ENCODE measurements at places on chromosomes 7 and 10. TPM values are rescaled to one million over a fixed set of nuclear protein-coding genes. Genes with fewer than 3 reads are reported as not detected.

- H3K4me1 ChIP-seq, result peaks cover 29% of the 10 kb centered on the region
- H3K27me3 ChIP-seq, result no peaks in the 10 kb centered on the region
These were observed 1.2 kb upstream of the ITGB1 start for GRCh38 chr10:32959006-32959920.

DNA sequence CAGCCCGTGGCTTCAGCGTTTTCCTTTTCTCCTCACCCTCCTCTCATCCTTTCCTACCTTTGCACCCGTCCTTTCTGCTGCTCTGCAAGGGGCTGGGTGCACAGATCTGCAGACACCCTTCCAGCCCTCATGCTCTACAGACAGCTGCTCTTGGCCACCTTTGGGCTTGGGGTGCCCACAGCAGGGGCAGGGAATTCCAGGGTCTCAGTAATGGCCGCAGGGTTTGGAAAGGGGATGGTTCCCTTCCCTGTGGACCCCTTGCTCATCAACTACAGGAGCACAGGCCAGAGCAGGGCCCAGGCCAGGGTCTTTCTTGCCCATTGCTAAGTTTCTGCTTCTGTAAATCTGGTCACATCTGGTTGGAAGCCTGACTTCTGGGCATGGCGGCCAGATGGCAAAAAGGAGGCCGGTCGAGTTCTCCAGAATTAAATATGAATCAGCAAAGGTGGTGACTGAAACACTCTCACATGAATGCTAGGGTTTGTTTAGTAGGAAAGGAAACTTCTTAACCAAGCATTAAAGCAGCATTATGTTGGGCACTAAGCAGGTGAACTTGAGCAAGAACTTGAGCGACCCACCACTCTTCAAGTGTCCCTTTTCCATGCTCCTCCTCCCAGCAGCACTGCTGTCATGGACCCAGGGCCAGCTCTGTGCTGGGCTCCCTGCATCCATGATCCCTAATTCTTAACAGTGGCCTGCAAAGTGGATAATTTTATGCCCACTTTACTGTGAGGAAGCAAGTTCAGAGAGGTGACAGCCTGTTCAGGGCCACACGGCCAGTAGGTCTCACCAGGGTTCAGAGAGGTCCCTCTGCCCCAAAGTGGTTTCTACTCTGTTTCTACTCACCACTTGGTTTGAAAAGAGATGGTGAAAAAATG, 1.5 kb downstream of the ECHDC3 start:
- DNase-seq, result no peak
- no peak overlapping the region for H3K27ac ChIP-seq
- no peaks in the 10 kb centered on the region for H3K36me3 ChIP-seq
- no peak overlapping the region for H3K4me3 ChIP-seq

DNA sequence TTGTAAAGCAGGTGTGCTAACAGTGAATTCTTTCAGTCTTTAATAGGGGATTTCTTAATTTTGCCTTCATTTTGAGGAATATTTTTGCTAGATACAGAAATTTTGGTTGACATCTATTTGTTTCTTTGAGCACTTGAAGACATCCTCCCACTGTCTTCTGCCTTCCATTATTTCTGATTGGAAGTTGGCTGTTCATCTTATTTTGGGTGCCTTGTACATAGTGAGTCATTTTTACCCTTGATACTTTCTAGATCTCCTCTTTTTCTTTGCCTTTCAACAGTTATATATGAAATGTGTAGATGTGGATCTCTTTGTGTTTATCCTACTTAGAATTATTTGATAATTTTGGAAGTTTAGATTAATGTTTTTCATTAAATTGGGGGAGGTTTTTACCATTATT, 631.0 kb downstream of the AUTS2 start:
- H3K27me3 ChIP-seq, result no peaks in the 10 kb centered on the region
- H3K4me3 ChIP-seq, result no peak overlapping the region
- no peak overlapping the region for H3K27ac ChIP-seq
- no peaks in the 10 kb centered on the region for H3K36me3 ChIP-seq
- H3K4me1 ChIP-seq, result no peaks in the 10 kb centered on the region
- no peak for DNase-seq

GRCh38 chr7:2838873-2839578, 5.1 kb downstream of the GNA12 start:
- H3K27ac ChIP-seq, result no peak overlapping the region
- H3K4me3 ChIP-seq, result no peak overlapping the region
- no peaks in the 10 kb centered on the region for H3K36me3 ChIP-seq
- no peaks in the 10 kb centered on the region for H3K27me3 ChIP-seq
- no peak for DNase-seq
- H3K4me1 ChIP-seq, result peaks cover 15% of the 10 kb centered on the region

GRCh38 chr10:107740962-107741690, 576.6 kb upstream of the SORCS1 start:
- H3K4me1 ChIP-seq, result no peaks in the 10 kb centered on the region
- H3K36me3 ChIP-seq, result no peaks in the 10 kb centered on the region
- no peak for DNase-seq
- H3K4me3 ChIP-seq, result no peak overlapping the region
- H3K27ac ChIP-seq, result no peak overlapping the region

GRCh38 chr10:7231509-7232414, 179.1 kb downstream of the SFMBT2 start:
- H3K4me3 ChIP-seq, result no peak overlapping the region
- no peak for DNase-seq
- no peaks in the 10 kb centered on the region for H3K36me3 ChIP-seq
- H3K27me3 ChIP-seq, result no peaks in the 10 kb centered on the region
- H3K4me1 ChIP-seq, result peaks cover 8% of the 10 kb centered on the region

DNA sequence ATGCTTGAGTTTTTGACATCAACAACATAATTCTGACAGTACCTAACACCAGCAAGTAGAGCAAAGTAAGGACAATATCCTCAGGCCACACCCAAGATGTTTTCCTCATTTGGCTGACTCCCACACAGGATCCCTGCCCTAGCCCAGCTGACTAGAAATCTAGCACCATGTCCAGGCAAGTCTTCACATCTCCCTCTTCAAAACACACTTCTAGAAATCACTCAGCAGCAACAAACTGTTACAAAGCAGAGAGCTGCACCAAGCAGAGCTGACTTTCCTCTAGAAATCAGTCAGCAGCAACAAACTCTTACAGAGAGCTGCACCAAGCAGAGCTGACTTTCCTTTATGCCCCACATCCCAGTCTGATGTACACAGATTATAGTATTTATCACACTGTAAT, 7.7 kb downstream of the TMEM168 start:
- H3K27me3 ChIP-seq, result no peaks in the 10 kb centered on the region
- no peaks in the 10 kb centered on the region for H3K4me1 ChIP-seq
- H3K4me3 ChIP-seq, result no peak overlapping the region

- H3K4me1 ChIP-seq, result no peaks in the 10 kb centered on the region
- no peak for DNase-seq
- H3K27ac ChIP-seq, result no peak overlapping the region
These were observed 21.4 kb downstream of the MAD1L1 start for GRCh38 chr7:2211259-2211880.

GRCh38 chr7:91291902-91292301, 27.7 kb downstream of the FZD1 start:
- H3K36me3 ChIP-seq, result no peaks in the 10 kb centered on the region
- H3K27me3 ChIP-seq, result no peaks in the 10 kb centered on the region
- peaks cover 3% of the 10 kb centered on the region for H3K4me1 ChIP-seq
- no peak overlapping the region for H3K27ac ChIP-seq
- no peak for DNase-seq

- no peaks in the 10 kb centered on the region for H3K27me3 ChIP-seq
- no peak for DNase-seq
- H3K27ac ChIP-seq, result no peak overlapping the region
- peaks cover 31% of the 10 kb centered on the region for H3K4me1 ChIP-seq
These were observed 2.1 kb upstream of the TMEM72 start for GRCh38 chr10:44908936-44909630.

GRCh38 chr10:17003651-17004286, 125.8 kb downstream of the CUBN start:
- no peak overlapping the region for H3K4me3 ChIP-seq
- no peaks in the 10 kb centered on the region for H3K27me3 ChIP-seq
- no peak overlapping the region for H3K27ac ChIP-seq
- H3K36me3 ChIP-seq, result no peaks in the 10 kb centered on the region
- no peaks in the 10 kb centered on the region for H3K4me1 ChIP-seq
- no peak for DNase-seq

GRCh38 chr7:1661461-1661860, 8.6 kb upstream of the ELFN1 start:
- H3K36me3 ChIP-seq, result no peaks in the 10 kb centered on the region
- H3K27me3 ChIP-seq, result peaks cover 43% of the 10 kb centered on the region
- H3K27ac ChIP-seq, result no peak overlapping the region
- peaks cover 17% of the 10 kb centered on the region for H3K4me1 ChIP-seq

DNA sequence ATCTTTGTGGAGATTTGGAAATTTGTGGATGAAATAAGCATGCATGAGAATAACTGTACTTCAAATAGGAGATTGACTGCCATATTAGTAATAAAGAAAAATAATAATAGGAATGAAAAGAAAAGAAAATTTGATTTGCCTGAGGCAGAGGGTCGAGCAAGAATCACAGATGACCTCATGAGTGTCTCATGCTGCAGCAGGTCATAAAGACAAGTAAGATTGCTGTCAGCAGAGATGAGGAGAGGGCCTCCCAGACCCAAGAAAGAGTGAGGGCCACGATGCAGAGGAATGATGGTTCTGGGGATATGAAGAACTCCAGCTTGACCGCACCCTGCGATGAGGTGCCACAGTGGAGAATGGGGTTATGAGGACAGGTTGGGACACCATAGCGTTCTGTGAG, 39.2 kb downstream of the TOMM7 start:
- H3K27me3 ChIP-seq, result no peaks in the 10 kb centered on the region
- H3K27ac ChIP-seq, result peak overlapping the region; percentile 59
- H3K36me3 ChIP-seq, result no peaks in the 10 kb centered on the region
- no peak overlapping the region for H3K4me3 ChIP-seq

GRCh38 chr7:25029075-25029474, 49.1 kb upstream of the OSBPL3 start:
- no peak for DNase-seq
- no peaks in the 10 kb centered on the region for H3K27me3 ChIP-seq
- no peaks in the 10 kb centered on the region for H3K36me3 ChIP-seq
- peak overlapping the region; percentile 89 for H3K27ac ChIP-seq

DNA sequence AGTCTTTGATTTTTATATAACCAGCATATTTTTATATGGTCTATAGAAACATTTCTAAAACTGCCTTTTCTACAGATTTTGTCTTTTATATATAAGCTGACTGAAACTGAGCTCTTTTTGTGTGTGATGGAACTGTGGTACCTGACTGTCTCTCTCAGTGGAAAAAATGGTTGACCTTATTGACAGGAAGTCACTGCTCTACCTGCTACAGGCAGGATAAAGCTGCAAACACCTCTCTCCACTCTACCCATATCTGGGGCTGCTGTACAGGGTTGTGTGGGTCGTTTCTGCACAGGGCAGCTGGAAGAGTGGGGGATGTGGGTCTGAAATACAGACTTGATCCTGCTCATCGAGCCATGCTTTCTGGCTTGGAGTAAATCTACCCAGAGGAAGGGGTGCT, 48.5 kb downstream of the BBS9 start:
- H3K4me3 ChIP-seq, result no peak overlapping the region
- no peak overlapping the region for H3K27ac ChIP-seq
- no peak for DNase-seq
- no peaks in the 10 kb centered on the region for H3K36me3 ChIP-seq

DNA sequence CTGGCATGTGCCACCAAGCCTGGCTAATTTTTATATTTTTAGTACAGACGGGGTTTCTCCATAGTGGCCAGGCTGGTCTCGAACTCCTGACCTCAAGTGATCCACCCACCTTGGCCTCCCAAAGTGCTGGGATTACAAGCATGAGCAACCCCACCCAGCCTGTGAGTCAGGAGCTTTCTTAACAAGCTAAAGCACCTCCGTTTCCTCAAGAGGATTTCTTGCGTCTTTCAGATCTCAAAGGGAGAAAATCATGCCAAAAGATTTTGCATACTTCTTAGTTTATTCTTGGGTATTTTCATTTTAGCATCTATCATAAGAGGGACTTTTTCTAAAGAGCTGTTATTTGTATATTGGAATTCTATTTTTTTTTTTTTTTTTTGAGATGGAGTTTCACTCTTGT, 47.9 kb upstream of the FOXK1 start:
- H3K36me3 ChIP-seq, result no peaks in the 10 kb centered on the region
- H3K27me3 ChIP-seq, result no peaks in the 10 kb centered on the region
- peaks cover 7% of the 10 kb centered on the region for H3K4me1 ChIP-seq
- DNase-seq, result no peak

GRCh38 chr10:102612964-102613275, 31.4 kb upstream of the TRIM8 start:
- no peaks in the 10 kb centered on the region for H3K27me3 ChIP-seq
- no peak for DNase-seq
- no peak overlapping the region for H3K4me3 ChIP-seq
- no peaks in the 10 kb centered on the region for H3K36me3 ChIP-seq
- no peak overlapping the region for H3K27ac ChIP-seq
- H3K4me1 ChIP-seq, result peaks cover 16% of the 10 kb centered on the region

- H3K27ac ChIP-seq, result peak overlapping the region; percentile 10
- DNase-seq, result no peak
- H3K36me3 ChIP-seq, result no peaks in the 10 kb centered on the region
- H3K4me1 ChIP-seq, result no peaks in the 10 kb centered on the region
These were observed 168.8 kb upstream of the FRMD4A start for GRCh38 chr10:14499601-14499904.

- H3K4me1 ChIP-seq, result no peaks in the 10 kb centered on the region
- H3K27ac ChIP-seq, result no peak overlapping the region
- DNase-seq, result no peak
- no peak overlapping the region for H3K4me3 ChIP-seq
These were observed 28.9 kb upstream of the BAIAP2L1 start for GRCh38 chr7:98429799-98430198.

GRCh38 chr7:64630496-64630895, 35.4 kb upstream of the ZNF107 start:
- no peak overlapping the region for H3K4me3 ChIP-seq
- no peak for DNase-seq
- no peaks in the 10 kb centered on the region for H3K27me3 ChIP-seq
- H3K4me1 ChIP-seq, result no peaks in the 10 kb centered on the region

DNA sequence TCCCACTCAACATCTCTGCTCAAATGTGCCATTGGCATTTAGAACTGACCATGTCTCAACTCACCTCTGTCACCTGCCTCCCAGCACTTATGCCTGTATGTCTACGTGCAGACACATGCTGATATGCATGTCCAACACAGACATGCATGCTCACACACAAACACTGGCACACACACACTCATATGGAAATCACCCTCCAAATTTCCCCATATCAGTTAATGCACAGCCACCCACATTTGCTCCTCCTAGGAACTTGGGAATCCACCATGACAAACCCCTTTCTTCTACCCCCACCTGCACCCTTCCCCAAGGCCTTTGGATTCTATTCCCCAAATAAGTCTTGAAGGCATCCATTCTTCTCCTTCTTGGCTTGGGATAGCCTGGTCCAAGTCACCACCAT, 4.4 kb downstream of the FAM170B start:
- DNase-seq, result no peak
- H3K4me1 ChIP-seq, result no peaks in the 10 kb centered on the region

- H3K36me3 ChIP-seq, result no peaks in the 10 kb centered on the region
- H3K4me3 ChIP-seq, result no peak overlapping the region
- H3K4me1 ChIP-seq, result no peaks in the 10 kb centered on the region
- H3K27me3 ChIP-seq, result peaks cover 21% of the 10 kb centered on the region
- no peak overlapping the region for H3K27ac ChIP-seq
These were observed 1262.0 kb downstream of the TYW1 start for GRCh38 chr7:68258609-68259008.

ADRB1 gene
- 0.10 TPM for polyA plus RNA-seq

STEAP1B gene
- polyA plus RNA-seq, result 0.35 TPM

PLAU gene
- 10.4 TPM for polyA plus RNA-seq

AOAH gene
- 4.8 TPM for polyA plus RNA-seq

SORCS3 gene
- polyA plus RNA-seq, result 0.59 TPM

ZNF25 gene
- polyA plus RNA-seq, result 2.2 TPM

FGFBP3 gene
- polyA plus RNA-seq, result 2.6 TPM

OR6V1 gene
- polyA plus RNA-seq, result 0.34 TPM

ADGRA1 gene
- not detected for polyA plus RNA-seq

RELN gene
- polyA plus RNA-seq, result 7.4 TPM

HOGA1 gene
- polyA plus RNA-seq, result 6.9 TPM

PRKAR2B gene
- 16.2 TPM for polyA plus RNA-seq

CDK5 gene
- 29.4 TPM for polyA plus RNA-seq

EVX1 gene
- 0.95 TPM for polyA plus RNA-seq

DLX5 gene
- polyA plus RNA-seq, result 22.1 TPM

ENKUR gene
- 1.6 TPM for polyA plus RNA-seq

Data from hepatocyte (in vitro differentiated cells).